ENCODE measurements at places on chromosomes 4 and X.

- no peak for DNase-seq
Measured at GRCh38 chr4:40688446-40689095, 58.9 kb upstream of the RBM47 start.

- no peak for DNase-seq
Measured at GRCh38 chr4:153641532-153641931, 42.5 kb upstream of the TLR2 start.

DNA sequence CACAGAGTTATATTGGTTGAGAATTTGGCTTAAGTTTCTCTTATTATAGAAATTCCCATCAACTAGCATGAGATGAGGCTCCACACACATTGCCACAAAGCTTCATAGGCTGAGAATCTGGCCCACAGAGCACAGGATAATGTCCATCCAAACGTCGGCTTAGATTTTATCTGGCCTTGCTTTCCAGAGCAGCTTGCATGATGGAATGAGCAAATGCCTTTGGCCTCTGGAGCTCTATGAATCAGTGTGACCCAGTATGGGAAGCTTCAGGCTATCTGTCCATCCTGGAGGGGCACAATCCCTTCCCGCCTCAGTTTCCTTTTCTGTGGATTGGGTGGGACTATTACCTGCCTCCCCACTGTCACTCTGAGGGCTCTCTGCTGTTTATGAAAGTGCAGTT lies 131.5 kb upstream of the NDP start:
- no peak for DNase-seq

DNA sequence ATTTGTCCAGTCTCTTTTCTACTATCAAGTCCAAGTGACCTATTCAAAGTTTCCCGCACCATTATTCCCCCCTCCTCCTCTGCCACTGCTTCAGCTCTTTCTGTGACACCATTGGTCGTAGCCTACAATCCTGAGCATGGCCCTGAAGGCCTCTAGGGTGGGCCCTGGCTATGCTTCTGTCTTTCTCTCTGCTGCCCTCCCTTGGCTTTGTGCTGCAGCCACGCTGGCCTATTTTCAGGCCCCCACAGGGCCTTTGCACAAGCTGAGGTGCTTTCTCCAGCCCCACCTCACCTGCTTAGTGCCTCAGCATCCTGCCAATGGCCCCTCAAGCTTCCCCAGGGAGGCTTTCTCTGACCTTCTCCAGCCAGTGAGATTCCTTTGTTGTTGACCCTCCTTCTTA lies 156.5 kb downstream of the NHS start:
- no peak for DNase-seq

- peak; percentile 16 for DNase-seq
Measured at GRCh38 chrX:78548012-78548411, 111.1 kb downstream of the RTL3 start.

DNA sequence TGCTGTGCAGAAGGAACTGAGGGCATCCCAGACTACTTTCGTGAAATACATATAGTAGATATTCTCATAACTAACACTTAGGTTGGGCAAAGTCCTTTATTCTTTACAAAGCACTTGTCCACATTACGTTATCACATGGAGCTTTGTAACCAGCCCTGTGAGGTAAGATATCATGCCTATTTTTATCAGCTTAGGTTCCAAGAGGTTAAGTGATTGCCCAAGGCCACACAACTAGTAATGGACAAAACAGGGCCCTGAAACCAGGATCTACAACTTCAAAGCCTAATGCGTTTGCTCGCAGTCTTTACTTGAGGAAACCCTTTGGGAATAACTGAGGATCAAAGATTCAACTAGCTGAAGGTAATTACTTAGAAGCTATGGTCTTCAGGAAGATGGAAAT lies 261.5 kb downstream of the GPC3 start:
- no peak for DNase-seq

- no peak for DNase-seq
Measured at GRCh38 chrX:11407331-11408108, 114.3 kb downstream of the AMELX start.

GRCh38 chr4:76272073-76272472 lies 20.6 kb downstream of the FAM47E start:
- DNase-seq = no peak

- no peak for DNase-seq
Measured at GRCh38 chr4:75736862-75737261, 12.5 kb downstream of the USO1 start.

- no peak for DNase-seq
Measured at GRCh38 chr4:77044461-77045150, 31.2 kb downstream of the CCNI start.

DNA sequence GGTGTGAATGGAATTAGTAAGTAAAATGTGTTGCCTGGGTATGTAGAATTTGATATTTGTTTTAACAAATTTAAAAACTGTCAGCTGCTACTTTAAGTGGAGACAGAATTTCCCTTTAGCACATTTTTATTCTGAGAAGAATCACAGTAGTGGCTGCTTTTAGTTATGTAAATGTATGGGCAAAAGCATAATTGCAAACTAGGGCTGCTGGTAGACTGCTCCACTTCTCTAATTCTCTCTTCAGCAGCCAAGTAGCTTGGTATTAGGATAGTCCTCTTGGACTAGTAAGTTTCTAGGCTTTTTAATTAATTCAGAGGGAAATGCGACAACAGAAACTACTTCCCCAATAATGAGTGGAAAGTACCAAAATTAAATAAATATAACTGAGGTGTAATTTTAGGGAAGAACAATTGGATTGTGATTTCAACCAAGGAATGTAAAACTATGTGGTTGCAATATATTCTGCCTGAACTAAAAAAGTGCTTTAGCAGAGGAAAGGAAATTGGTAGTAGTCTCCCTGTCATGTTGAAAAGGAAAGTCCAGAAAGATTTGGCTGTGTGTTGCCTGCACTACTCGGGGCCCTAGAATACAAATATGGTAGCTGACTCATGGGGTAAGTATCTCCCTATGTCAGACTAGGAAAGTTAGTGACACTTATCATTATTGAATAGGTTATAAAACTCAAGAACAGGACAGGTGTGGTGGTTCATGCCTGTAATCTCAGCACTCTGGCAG lies 9.2 kb upstream of the EIF4E start:
- no peak for DNase-seq

DNA sequence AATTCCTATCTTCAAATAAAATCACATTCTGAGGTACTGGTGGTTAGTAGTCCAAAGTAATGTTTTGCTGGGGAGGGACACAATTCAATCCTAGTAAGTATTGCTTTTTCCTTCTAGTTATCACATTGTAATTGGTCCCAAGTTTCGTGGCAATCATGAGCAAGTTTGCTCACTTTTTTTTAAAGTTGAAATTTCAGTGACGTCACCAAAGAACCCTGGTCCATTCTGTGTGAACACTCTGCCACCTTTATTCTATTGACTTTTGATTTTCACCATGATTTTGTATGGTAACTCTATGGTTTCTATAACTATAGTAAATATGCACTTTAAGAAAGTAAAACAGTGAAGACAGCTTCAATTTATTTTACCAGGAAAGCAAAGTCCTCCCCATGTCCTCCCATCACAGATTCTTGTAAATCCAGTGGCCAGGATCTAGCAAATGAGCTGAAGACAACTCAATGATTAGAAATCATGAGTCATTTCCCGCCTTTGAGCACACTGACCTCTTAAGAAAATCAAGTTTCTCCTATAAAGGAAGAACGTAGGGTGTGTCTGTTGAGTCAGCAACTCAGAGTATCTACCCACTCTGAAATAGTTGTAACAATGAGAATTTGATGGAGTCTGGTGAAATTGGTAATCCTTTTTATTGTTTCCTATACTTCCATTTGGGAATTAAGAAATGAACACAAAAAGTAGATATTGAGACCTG lies 1306.6 kb upstream of the PABPC4L start:
- DNase-seq = peak; percentile 85
